ENCODE measurements at places on chromosomes 4 and X. TPM values are rescaled to one million over a fixed set of nuclear protein-coding genes. Genes with fewer than 3 reads are reported as not detected.

DNA sequence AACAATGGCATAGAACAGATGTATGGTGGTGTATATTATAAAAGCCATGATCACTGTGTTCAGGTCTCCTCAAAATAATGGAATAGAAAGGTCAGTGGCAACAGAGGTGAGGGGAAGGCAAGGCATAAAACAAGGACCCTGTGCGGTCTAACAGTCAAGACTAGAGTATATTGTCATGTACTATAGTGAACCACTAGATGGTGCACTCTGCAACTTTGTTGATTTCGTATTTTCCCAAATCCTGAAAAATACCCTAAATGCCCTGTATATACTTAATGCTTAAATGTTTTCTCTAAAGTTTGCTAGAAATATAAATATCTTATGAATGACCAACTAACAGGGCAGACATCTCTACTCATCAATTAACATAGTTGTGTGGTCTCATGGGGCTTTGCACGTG lies 453.0 kb downstream of the PCDH11X start:
- H3K36me3 ChIP-seq: no peaks in the 10 kb centered on the region
- no peak overlapping the region for H3K27ac ChIP-seq
- H3K4me3 ChIP-seq: no peak overlapping the region
- H3K4me1 ChIP-seq: no peaks in the 10 kb centered on the region
- no peak for DNase-seq

GRCh38 chrX:10944136-10944885 lies 166.8 kb upstream of the HCCS start:
- no peaks in the 10 kb centered on the region for H3K4me1 ChIP-seq
- no peak overlapping the region for H3K4me3 ChIP-seq
- DNase-seq: no peak
- no peak overlapping the region for H3K27ac ChIP-seq

DNA sequence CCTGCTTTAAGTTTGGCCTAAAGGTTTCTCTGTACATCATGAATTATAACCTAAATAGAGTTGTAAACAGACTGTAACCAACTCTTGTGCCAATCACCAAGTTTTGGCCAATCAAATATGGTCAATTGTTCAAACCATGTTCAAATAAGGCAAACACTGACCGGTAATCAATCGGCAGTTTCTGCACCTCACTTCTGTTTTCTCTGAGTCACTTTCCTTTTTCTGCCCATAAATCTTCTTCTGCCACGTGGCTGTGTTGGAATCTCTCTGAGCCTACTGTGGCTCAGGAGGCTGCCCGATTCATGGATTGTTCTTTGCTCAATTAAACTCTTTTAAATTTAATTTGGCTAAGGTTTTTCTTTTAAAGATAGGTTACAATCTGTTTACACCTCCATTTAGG lies 16.5 kb upstream of the ENPP6 start:
- DNase-seq: no peak
- H3K27me3 ChIP-seq: no peaks in the 10 kb centered on the region
- no peak overlapping the region for H3K27ac ChIP-seq
- H3K36me3 ChIP-seq: no peaks in the 10 kb centered on the region
- H3K4me3 ChIP-seq: no peak overlapping the region

The ERAS gene
- not detected for total RNA-seq

The SPANXN4 gene
- total RNA-seq: not detected
